AML-193 (cell line): ENCODE measurements at places on chromosomes 7 and 10.

DNA sequence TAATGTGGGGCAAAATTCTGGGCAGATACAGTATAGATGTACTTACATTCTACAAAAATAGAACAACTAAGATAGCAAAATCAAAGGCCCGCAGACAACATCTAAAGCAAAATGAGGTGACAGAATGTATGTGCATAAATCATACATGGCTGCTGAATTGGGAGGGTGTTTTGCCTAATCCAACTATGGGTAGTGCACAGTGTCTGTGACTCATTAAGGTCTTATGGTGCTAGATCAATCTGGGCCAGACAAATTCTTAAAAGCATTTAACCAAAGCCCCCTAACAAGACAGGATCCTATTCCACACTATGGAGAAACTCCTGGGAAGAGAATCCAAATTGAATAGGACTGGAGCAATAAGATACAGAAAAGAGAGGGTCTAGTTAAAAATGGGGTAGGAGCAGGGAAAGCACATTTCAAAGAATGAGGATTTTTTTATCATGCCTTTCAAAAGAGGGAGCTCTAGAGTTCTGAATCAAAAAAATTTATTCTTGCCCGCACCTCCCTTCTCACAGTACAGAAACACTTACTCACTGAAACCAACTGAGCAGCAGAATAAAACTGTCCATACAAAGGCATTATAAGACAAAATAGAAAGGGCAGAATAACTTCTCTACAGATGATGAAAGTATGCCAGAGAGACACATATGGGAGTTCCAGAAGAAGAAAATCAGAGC, 181.3 kb downstream of the RNLS start:
- DNase-seq, result no peak

DNA sequence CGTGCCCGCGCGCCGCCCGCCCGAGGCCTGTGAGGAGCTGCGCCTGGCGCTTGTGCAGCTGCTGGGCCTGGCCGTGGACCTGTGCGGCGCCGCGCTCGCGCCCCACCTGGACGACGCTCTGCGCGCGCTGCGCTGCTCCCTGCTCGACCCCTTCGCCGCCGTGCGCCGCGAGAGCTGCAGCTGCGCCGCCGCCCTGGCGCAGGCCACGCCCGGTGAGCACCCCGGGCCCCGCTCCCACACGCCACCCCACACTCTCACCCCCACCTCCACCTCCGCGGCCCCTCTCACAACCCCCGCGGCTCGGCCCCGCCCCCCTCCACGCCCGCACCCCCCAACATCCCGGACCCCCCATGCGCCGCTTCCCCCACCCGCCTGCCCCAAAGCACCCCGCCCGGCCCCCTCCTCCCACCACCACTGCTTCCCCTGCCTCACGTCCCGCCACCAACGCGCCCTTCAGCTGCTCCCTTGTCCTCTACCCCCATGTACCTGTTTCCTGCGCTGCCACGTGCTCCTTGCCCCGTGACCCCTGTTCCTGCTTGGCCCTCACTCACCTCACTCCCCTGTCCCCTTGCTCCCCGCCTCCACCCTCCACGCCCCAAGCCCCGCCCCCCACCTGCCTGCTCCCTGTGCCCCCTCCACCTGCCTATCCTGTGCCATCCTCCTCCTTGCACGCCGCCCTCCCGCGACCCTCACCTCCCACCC, at the start of gene PRKAR1B:
PRKAR1B (minus strand) TSS at position 178 of the 702 bp plus-strand sequence. CDS start 15,776 bp downstream, outside the sequence.
- no peak for DNase-seq

- no peak for DNase-seq
These were observed 6.4 kb downstream of the FEZF1 start for GRCh38 chr7:122298131-122298530.

- no peak for DNase-seq
These were observed 376.9 kb upstream of the MGMT start for GRCh38 chr10:129090165-129090564.

GRCh38 chr7:95509199-95509598, 23.5 kb downstream of the ASB4 start:
- DNase-seq, result no peak

DNA sequence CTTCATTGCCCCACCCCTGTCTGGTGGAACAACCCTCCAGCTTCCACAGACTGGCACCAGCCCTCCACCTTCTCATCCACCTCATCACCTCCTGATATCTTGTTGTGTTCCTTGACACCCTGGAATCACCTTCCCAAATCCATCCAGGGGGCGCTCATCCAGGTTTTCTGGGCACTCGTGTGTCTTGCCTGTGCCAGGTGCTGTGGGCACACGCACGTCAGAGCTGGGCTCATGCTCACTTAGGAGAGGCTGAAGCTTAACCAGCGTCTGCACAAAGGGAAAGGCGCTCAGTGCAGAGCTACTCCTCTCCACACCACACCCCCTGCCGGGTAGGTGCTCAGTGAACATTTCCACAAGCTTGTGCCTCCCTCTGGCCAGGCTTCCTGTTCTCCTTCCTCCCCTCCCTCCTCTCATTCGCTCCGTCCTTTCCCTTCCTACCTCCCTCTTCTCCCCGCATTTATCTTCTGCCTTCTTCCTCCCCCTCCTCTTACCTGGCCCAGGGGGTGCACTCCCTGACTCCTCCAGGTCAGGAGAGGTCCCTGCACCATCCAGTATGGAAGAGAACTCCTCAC, 4.8 kb downstream of the ADCYAP1R1 start:
- no peak for DNase-seq

DNA sequence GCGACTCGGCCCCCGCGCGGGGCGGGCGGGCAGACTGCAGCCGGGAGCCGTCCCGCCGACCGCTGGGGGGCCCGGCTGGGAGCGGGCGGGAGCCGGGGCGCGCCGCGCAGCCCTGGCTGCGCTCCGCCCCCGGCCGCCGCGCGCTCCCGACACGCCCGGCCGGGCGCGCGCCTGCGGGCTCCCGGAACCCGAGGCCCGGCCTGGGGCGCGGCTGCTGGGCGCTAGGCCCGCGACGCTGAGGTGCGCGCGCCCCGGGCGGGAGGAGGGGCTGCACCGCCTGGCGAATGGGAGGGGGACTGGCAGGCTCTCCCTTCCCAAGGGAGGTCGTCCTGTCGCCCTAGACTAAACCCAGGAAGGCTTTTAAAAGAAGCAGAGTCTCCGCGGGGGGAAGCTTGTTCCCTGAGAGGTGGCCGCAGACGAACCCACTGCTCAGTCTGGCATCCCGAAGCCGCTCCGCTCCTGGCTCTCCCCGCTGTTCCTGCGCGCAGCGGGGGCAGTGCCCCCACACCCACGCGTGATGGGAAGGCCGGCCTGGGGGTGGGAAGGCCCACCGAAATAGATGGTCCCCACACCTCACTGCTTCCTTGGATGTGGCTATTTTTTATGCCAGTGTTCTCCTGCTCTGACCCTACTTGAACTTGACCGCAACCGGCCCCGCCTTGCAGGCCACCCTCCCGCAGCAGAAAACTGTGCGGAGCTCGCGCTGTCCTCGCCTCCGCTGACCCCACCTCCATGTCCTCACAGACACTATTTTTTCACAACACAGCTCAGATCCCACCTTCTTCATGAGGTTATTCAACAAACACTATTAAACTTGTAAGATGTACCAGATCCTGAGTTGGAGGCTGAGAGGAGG, at the start of gene VOPP1:
VOPP1 (minus strand) TSS at position 125 of the 856 bp plus-strand sequence. CDS start 178 bp downstream, outside the sequence.
- peak; percentile 31 for DNase-seq

DNA sequence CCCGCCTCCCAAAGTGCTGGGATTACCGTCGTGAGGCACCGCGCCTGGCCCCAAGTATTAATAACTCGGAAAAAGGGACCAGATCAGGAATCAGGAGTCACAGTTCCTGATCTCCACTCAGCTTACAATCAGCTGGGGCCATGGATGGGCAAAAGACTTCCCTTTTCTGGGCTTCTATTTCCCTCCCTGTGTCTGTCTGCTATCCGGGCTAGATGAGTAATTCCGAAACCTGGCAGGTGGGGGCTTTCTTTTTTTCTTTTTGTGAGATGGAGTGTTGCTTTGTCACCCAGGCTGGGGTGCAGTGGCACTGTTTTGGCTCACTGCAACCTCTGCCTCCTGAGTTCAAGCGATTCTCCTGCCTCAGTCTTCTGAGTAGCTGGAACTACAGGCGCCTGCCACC, 11.6 kb downstream of the RPS24 start:
- no peak for DNase-seq

- peak; percentile 43 for DNase-seq
These were observed 27.1 kb downstream of the LRRC20 start for GRCh38 chr10:70355051-70356021.

DNA sequence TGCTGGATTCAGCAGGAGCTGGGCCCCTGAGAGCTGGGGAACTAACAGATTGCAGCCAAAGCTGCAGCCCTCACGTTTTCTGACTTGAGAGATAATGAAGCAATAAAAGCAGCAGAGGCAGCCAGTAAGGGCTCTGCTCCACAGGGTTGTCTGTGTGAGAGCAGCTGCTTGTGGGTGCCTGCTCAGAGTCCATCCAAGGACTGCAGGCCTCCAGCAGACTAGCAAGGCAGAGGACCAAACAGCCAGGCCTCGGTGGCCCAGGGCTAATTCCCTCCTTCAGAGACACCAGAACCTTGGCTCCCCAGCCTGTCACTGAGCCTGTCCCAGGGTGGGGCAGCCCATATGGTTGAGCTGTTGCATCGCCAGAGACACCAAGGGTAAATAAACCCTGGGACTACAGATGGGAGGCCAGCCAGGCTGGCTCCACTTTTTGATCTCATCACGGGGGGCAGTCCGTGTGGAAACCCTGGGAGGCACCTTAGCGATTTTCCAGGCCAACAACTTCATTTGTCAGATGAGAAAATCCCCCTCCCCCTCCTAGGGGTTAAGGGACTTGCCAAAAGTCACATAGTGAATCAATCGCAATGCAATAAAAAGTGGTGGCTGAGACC, 229.2 kb downstream of the WDR11 start:
- DNase-seq, result no peak

DNA sequence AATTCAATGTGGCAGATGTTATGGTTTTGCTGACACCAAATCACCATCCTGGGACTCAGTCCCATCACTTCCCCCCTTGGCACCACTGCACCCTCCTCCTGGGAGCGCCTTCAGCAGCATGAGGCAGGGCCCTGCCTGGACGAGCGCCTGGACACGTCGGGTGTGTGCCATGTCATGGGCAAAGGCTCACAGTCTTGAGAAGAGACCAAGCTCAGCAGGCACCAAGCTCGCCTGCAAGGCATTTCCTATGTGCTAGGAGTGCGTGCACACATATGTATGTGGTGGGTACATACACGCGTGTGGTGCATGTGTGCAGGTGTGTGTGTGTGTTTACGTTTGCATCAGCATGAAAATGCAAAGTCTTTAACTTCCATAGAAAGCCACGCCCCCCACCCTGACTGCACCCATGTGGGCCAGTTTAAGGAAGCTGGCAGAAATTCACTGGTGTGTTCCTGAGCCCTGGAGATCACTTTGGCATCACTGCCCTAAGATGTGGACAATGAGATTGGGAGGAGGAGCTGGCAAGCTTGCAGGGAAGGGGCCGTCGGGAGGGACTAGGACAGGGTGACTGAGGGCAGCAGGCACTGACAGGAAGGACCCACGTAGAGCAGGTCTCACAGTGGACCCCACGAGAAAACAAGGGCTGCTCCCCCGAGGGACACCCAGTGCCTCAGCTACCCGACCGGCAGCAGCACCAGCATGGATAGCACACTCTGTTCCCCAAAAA, 169.9 kb upstream of the PPP2R2D start:
- DNase-seq, result no peak

GRCh38 chr7:21092766-21093702, 306.3 kb upstream of the SP8 start:
- no peak for DNase-seq

- peak; percentile 24 for DNase-seq
These were observed 106.9 kb upstream of the RHEB start for GRCh38 chr7:151626422-151627115.

GRCh38 chr10:43250615-43251418, 16.0 kb downstream of the RASGEF1A start:
- DNase-seq, result no peak

DNA sequence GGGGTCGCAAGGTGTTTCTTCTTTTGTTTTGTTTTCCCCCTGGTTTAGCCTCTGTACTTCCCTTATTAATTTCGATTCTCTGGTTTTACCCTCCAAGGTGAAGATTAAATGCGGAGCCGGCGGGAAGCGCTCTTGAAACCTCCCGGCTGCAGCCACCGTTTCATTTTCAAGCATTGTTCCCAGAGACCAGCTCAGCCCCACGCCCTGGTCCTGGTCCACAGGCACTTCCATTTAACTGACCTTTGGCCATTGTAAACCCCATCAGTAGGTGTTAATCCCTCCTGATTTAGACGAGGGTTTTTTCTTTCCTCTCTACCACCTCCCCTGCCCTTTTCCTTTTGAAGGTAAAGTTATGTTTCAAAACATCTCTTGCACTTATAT, 39.2 kb upstream of the ENO4 start:
- DNase-seq, result no peak
